Head of caudate nucleus (tissue), 42 donors: ENCODE measurements at places on chromosomes 2 and 18.

DNA sequence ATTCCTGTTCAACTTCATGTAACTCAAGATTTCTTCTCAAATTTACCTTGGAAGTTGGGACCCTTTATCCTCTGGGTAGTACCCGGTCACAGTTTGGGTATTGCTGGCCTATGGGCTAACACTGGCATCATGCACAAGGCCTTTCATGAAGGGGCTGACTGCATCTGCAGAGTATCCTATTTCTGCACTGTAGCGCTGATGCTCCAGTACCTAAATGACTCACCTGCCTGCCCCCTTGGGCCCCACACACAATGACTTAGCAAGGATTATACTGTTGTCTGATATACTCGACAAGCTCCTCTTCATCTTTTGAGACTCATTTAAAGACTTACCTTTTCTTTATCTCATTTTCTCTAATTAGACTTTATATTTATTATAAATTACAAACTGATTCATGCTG is 39.9 kb downstream of the DNAH6 start:
- peak; percentile 28 for DNase-seq

- no peak for DNase-seq
These were observed 74.1 kb upstream of the EHBP1 start for GRCh38 chr2:62631160-62632085.

- no peak for DNase-seq
These were observed 141.2 kb upstream of the CTAGE1 start for GRCh38 chr18:22558945-22559385.

- no peak for DNase-seq
These were observed 10.6 kb downstream of the GFPT1 start for GRCh38 chr2:69376403-69376802.

- DNase-seq: no peak
These were observed 3.9 kb upstream of the ETAA1 start for GRCh38 chr2:67393237-67393636.

GRCh38 chr2:131431336-131431735 is 44.6 kb upstream of the TUBA3D start:
- no peak for DNase-seq

- DNase-seq: peak; percentile 59
These were observed 515.8 kb downstream of the GALR1 start for GRCh38 chr18:77765468-77765867.

- no peak for DNase-seq
These were observed 143.2 kb upstream of the TWIST2 start for GRCh38 chr2:238704471-238705225.

- DNase-seq: no peak
These were observed 55.1 kb upstream of the LYPD1 start for GRCh38 chr2:132725148-132725547.

GRCh38 chr2:198587741-198588140 is 783.3 kb downstream of the PLCL1 start:
- DNase-seq: no peak

DNA sequence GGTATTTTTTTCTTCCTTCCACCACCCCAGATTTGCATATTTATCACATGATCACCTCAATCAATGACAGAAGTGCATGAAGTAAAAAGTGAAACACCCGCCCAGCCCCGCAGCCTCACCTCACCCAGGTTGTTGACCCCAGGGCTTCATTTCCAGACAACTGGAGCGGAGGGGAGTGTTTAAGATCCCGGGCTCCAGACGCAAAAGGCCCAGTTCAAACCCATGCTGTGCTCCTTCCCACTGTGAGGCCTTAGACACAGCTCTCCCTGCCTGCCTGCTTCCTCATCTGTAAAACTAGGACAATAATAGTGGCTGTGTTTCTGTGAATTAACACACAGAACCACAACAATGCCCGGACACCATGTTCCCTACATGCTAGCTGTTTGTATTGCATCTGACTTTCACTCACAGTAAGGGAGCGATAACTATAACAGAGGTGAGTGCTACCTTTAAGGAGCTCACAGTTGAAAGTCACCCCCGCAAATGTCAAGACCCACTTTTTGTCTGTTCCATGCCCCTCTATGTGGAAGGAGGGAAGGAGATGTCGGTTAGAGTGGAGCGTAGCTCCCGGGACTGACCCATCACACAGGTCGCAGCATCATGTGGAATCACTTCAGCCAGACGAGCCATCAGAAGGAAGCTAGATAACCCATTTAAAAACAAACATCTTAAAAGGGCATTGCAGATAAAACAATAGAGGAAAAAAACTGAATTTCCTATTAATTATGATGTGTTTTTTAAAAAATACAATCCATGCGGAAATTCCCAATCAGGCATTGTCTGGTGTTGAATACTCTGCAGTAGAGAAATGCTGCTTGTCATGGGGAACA is 77.5 kb upstream of the DAPL1 start:
- DNase-seq: no peak

- no peak for DNase-seq
These were observed 244.5 kb downstream of the MEIS1 start for GRCh38 chr2:66679442-66679841.

- DNase-seq: no peak
These were observed 6.1 kb downstream of the STEAP3 start for GRCh38 chr2:119229716-119230115.

GRCh38 chr18:46155641-46156051 is 51.5 kb downstream of the HAUS1 start:
- DNase-seq: peak; percentile 30

DNA sequence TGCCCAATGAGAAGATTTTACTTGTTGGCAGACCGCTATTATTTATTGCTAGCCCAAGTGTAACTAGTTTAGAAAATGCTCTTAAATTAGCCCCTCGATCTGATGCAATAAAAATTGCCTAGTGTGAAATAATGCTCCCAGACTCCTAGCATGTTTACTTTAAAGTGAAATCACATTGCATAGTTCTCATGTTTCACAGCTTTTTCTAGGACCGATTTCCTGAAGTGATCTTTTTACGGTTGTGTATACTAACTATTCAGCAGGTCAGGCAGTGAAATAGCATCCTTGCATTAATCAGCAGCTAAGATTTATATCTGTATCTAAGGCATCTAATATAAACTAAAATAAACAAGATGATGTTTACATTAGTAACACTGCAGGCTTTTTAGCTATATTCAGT is 52.4 kb downstream of the PMS1 start:
- DNase-seq: no peak

- no peak for DNase-seq
These were observed 10.9 kb downstream of the APCDD1 start for GRCh38 chr18:10465174-10465939.

DNA sequence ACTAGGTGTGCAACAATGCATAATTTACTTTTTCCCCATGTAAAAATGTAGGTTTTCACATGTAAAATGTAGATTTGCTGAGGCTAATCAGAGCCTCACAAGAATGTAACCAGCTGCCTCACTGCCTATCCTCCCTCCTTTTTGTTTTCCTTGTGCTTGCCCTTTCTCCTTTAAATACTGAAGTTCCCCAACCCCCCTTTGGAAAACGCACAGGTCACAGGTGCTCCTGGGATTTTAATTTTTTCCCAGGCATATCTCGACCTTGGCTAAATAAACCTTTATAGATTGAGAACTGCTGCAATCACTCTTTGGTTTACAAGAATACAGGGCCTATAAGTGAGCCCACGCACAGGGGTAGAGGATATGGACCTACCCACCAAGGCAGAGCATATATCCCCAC is 77.2 kb upstream of the TTN start:
- DNase-seq: no peak

DNA sequence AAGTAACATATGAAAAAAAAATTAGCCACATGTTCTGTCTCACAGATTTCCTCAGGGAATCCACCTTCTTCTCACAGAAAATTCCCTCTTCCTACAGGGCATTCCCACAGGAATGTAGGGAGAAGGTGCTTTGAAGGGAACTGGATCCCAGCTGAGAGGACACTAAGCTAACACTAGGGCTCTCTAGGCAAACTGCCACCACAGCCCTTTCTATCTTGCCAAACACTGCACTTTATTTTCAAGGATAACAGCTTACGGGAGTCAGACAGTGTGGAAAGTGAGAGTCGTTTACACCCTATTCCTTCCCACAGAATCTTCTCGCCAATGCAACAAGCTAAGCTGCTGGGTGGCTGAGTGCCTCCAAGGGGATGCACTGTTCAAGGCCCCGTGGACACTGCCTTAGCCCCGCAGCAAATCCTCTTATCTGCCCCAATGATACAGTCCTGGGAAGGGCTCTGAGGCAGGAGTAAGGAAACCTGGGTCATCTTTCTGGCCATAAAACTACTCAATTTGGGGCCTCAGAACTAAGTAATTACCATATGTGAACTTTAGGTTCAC is 76.9 kb downstream of the CCDC93 start:
- no peak for DNase-seq

DNA sequence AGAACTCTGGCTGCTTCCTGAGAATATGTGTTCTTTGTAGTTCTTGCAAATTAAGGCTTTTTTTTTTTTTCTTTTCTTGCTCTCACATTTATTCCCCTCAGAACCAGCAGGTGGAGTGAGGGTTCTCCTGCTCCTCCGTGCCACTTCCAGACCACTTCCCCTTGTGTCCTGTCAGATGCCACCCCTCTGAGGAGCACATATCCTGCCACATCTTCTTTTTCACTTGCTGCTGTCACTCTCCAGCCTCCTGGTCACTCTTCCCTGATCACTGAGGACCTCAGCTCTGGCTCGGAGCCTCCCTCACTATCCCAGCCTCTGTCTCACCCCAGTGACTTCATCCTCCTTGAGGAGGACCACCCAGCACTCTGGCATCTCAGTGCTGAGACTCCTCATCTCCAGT is 100.5 kb downstream of the TACR1 start:
- no peak for DNase-seq

DNA sequence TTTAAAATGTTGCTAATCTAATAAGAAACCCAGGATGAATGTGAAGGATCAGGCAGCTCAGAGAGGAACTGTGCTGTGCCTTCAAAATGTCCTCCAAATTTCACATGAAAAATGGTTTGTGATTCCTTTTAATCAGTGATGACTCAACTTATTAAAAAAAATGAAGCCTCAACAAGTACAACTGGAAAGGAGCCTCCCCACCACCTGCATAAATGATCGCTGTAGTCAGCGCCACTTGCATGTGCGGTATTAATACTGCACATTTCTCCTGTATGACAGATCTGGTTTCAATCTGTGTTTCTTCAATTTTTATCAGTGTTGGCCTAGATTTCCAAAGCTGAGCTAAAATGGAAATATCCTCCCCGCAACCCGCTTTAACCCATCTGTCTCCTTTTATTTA is 115.0 kb upstream of the TMEM200C start:
- no peak for DNase-seq

GRCh38 chr2:173708806-173709205 is 256.4 kb downstream of the SP3 start:
- DNase-seq: no peak

DNA sequence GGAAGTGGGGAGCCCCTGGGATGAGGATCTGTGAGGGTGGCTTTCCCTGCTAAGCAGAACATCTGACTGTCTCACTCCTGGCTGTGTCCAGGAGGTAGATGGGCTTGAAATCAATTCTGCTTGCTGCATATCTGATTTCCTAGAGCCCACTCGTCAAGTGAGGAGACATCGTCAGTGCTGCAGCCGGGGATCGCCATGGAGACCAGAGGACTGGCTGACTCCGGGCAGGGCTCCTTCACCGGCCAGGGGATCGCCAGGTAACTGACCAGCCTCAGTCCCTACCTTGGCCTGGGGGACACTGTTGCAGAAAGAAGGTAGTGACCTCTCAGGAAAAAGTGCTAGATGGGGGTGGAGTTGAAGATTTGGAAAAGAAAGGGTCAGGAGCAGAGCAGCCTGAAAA is 31.3 kb downstream of the CNGA3 start:
- DNase-seq: no peak

- DNase-seq: no peak
These were observed 2055.1 kb upstream of the CELF4 start for GRCh38 chr18:39620551-39621168.
